CD4-positive, alpha-beta T cell treated with Interleukin-15 for 4 hours (primary cell): ENCODE measurements at places on chromosomes 16 and 17.

DNA sequence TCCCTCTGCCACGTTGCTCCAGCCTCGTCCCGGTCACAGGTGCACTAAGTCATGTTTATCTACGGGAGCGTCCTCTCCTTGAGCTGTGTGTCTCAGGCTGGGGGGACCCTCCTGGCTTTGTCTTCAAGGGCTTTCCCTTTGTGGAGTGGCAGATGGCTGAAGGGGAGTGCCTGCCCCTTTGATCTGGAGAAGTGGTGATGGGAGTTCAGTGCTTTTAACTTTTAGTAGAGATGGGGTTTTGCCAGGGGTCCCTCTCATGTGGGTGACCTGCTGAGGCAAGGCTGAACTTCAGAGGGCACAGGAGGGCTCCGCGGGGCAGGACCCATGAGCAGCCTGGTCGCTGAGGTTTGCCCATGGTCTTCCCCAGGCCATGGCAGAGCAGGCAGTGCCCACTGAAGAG, 73.1 kb upstream of the CDC42EP4 start:
- DNase-seq: no peak

GRCh38 chr16:84881702-84882521, 62.1 kb downstream of the CRISPLD2 start:
- DNase-seq: no peak

- no peak for DNase-seq
Observed at GRCh38 chr16:28193530-28194423, 18.0 kb downstream of the XPO6 start.

- DNase-seq: no peak
Observed at GRCh38 chr17:1625053-1625452, 3.6 kb downstream of the SLC43A2 start.

DNA sequence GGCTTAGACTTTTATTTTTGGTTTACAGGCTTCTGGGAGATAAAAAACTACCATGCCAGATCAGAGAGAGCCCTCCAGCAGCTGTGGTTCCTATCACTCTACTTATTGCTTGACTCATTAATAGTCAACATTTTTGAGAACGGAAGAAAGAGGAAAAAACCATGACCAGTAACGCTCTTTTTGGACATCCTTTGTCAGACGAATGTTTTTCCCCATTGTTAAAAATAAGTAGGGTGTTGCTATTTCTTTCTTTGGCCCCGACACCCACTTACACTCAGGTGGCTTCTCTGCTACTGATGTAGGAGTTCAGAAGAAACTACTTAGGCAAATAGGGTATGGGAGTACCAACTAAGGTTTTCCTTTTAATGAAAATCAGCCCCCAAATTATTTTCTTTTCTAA, 27.5 kb downstream of the TVP23A start:
- no peak for DNase-seq
